ENCODE measurements at places on chromosomes 4 and X.

DNA sequence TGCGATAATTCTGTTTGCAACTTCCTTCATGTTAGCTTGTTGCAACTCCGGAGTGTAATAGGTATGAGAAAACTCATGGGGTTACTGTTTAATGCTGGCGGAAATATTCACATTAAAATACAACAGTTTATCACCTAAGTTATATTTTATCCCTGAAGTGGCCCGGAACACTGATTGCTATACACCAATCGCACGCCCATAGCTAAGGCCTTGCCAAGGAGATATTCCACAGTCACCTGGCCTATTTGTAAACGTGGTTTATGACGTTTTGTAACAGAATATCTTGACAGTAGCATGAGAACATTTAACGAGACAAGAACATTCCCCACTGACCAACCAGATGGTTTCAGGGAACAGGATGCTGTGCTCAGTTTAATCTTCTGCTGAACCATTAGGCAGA, 23.2 kb upstream of the FAM90A26 start:
- DNase-seq: no peak

DNA sequence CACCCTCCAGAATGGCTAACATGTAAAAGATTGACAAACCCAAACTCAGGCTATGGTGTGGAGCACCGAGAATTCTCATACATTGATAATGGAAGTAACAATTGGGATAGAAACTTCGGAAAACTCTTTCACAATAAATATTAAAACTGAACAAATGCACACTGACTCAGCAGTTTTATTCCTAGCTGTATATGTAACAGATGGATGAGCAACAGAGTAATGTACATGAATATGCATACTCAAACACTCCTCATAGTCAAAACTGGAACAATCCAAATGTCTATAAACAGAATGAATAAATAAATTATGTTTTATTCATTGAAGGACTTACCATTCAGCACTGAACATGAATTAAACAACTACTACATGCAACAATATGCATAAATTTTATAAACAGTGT, 37.1 kb upstream of the PDE5A start:
- DNase-seq: no peak

DNA sequence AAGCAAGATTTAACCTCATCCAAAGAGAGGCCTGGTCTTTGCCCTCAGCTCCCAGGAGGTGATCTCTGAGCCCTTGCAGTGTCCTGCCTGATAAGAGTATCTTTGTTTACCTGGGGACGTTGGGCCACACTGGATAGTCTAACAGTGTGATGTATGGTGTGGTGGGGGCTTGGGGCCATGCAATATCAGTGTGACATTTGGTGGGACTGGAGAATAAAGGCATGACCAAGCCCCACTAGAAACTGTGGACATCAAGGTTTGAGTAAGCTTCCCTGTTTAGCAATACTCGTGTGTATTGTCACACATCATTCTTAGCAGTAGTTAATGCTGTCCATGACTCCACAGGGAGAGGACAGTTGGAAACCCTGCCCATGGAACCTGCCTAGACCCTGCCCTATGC, 34.4 kb downstream of the BBS12 start:
- DNase-seq: no peak

DNA sequence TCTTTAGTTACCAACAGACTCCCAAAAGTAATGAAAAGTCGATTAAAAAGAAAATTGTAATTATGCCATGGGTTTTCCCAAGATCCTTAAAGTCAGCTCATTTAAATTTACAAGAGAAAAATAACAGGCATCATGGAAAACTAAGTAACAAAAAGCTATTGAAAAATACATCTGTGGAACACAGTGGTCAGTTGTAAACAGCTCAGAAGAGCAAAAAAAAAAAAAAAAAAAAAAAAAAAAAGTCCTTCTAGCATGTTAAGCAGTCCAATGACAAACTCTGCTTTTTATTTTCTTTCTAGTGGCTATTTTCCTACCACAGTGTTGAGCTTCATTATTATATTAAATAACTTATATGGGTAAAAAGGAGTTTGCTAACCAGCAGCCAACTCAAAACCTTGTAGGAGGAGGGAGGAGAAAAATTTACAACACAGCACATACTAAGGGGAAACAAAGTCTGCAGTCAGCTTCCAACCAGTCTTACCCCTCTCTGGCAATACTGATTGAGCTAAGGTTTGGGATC, 44.9 kb downstream of the RASGEF1B start:
- DNase-seq: no peak

DNA sequence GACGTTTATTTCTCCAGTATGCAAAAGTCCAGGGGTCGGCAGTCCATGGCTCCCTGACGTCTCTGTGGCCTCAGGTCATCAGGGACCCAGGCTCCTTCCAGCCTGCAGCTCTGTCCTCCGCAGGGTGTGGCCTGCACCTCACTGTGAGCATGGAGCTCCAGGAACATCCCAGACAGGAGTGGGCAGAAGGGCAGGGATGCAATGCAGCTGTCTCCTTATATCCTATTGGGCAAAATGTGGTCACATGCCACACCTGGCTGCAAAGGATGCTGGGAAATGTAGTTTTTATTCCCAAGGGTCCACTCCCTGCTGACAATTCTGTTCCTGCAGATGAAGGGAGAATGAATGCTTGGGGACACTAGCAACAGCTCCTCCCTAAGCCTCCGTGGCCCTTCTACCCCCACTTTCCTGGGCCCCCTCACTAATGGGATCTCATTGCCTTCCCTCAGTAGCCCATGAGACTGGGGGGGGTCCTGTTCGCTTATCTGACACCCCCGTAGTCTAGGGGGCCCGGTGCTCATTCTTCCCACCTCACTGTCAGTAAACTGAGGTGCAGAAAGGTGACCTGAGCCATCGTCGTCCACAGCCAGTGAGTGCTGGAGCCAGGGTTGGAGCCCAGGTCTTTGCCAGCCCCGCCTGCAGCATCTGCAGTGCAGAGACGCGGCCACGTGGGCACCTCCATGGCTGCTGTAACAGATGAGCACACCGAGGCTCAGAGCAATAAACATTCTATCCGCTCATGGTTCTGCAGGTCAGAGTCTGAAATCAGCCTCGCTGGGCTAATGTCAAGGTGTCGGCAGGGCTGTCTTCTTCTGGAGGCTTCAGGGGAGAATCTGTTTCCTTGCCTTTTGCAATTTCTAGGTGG, 5.9 kb upstream of the GRPEL1 start:
- DNase-seq: peak; percentile 52

Measured in fibroblast of skin of scalp (primary cell).